Stimulated activated CD4-positive, alpha-beta T cell treated with anti-CD3 and anti-CD28 coated beads, Interleukin-1b, Interleukin-23, amount 100 ng/mL, for 24 hours (primary cell): ENCODE measurements at places on chromosomes 13 and 19.

DNA sequence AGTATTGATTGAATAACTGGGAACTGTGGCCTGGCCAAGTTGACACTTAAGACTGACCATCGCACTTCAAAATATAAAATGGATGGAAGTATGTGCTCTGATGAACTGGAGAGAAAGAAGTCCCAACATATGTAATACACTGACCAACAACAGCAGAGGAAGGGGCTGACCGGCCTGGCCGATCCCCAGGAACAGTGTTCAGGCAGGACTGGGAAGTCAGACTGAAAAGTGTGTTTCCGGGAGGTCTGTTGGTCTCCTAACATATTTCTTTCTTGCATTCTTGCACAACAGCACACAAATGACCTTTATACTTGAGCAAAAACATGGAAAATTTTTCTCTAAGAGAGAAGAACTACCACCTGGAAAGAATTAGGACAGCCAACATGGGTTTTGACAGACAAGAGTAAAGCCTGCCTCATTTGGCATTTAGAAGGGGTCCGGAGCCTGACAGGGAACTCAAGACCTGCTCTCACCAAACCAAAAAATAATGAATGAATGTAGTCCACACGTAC lies 297.8 kb downstream of the OXGR1 start:
- no peak for DNase-seq

- no peak for DNase-seq
These were observed 1209.4 kb downstream of the UQCRFS1 start for GRCh38 chr19:28003543-28003942.

- DNase-seq: peak; percentile 39
These were observed 9.3 kb downstream of the MPND start for GRCh38 chr19:4352701-4353121.

DNA sequence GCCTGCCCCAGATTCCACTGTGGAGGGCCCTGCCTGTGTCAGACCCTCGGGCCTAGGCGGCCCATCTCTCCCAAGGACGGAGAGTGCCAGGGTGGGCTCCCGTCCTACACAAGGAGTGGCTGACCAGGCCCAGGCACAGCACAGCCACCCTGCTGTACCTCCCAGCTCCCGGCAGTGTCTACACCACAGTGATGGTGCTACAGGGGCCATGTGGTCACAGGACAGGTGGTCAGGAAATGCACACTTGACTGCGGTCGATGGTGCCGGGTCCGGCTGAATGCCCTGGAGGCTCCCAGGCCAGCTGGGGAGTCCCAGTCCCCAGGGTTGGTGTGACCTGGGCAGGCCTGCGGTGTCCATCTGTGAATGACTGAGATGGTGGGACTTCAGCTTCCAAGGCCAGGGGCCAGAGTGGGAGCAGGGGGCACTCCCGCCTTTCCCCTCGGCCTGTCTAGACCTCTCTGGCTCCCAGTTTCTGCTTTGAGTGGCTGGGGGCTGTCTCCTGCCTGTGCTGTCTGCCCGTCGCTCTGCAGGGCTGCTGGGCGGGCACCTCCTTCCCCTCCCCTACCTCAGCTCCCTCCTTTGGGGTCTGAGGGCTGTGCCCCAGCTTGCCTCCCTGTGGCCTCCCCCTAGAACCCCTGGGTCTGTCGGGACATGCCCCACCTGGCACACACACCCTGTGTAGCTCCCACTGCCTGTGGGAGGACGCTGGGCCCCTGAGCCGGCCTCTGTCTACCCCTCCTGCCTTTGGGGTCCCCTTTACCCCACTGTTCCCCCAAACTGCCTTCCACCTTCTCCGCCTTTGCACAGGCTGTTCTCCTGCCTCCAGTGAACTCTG lies 12.5 kb downstream of the DDA1 start:
- DNase-seq: no peak

GRCh38 chr19:40592170-40592569 lies 9.0 kb upstream of the LTBP4 start:
- DNase-seq: no peak

DNA sequence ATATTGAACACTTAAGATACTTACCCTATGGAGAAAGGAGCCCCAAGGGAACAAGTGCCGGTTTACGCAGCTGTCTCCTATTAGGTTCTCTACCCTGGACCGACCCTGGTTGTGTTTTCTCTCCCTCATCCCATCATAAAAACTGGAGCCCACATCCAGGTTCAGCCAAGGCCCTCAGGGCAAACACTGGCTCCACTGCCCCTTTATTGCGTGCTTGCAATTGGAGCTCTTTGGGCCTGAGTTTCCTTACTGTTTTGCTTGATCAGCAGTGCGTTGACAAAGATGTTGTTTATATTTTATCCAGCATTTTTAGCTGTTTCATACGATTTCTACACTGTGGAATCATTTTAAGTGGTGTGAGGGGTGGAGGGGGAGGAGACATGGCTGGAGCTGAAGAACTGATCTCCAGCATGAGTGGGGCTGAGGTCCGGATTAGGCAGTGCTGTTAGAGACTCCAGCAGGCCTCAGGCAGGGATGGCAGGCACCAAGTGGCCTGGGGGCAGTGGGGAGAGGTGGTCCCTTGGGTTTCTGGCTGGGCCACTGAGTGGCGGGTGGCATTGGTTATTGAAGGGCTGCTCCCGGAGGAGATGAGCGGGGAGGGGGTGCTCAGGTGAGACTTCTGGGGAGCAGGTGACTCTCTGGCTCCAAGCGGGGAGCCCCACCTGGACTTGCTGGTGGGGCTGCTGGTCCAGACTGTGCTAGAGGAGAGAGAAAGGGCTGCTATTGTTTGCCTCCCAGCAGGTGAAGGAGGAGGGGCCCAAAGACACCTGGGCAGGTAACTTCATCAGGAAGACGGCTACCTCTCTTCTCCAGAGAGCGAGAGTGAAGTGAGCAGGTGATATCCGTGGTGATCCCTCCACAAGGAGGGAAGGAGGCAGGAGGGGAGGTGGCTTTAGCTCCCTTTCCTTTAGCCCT lies 62.4 kb upstream of the RNF113B start:
- DNase-seq: no peak

GRCh38 chr19:8254286-8255001 lies 45.3 kb downstream of the CERS4 start:
- no peak for DNase-seq

GRCh38 chr13:43569658-43570057 lies 217.1 kb downstream of the ENOX1 start:
- DNase-seq: no peak
